ENCODE measurements at places on chromosomes 2 and 18.
A peak's percentile ranks its signal among the peaks of the same experiment; 100 is the strongest.

DNA sequence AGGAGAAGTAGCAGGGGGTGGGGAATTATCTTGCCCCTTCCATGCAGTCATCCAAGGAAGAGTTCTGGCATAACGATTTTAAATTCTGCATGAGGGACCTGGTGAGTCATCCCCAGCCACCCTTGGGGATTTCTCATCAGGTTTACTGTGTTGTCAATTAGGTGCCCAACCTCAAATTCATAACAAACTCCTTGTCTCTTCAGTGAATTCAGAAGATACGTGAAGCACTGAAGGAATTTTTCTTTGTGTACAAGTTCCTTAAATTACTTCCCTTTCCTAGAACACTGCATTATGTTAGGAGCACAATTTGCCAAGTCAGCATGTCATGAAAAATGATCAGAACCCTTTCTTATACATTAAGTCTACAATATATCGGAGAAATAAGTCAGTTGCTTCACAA, 70.8 kb upstream of the NOSTRIN start:
- DNase-seq, result no peak

DNA sequence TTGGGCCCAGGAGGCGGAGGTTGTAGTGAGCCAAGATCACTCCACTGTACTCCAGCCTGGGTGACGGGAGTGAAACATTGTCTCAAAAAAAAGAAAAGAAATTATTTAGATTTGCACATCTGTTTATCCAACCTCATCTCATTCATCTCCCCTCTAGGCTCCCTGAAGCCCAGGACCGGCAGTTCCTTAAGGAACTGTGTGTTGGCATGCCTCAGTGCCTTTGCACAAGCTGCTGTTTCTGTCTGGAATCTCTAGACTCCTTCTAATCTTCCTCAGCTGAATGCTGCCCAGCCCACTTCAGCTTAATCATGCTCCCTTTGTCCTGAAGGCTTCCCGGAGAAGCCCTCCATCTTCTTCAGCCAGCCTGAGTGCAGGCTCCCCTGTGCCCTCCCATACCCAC, 10.9 kb upstream of the RFX8 start:
- DNase-seq, result no peak

DNA sequence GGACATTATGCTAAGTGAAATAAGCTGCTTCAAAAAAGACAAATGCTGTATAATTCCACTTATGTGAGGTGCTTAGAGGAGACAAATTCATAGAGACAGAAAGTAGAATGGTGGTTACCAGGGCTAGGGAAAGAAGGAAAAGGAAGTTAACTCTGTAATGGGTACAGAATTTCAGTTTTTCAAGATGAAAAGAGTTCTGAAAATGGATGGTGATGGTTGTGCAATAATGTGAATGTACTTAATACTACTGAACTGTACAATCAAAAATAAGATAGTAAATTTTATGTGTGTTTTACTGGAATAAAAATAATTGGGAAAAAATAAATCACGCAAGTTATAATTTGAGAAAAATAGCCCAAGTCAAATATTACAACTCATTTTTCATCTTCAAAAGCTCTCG, 27.5 kb downstream of the ARHGAP25 start:
- DNase-seq, result no peak

DNA sequence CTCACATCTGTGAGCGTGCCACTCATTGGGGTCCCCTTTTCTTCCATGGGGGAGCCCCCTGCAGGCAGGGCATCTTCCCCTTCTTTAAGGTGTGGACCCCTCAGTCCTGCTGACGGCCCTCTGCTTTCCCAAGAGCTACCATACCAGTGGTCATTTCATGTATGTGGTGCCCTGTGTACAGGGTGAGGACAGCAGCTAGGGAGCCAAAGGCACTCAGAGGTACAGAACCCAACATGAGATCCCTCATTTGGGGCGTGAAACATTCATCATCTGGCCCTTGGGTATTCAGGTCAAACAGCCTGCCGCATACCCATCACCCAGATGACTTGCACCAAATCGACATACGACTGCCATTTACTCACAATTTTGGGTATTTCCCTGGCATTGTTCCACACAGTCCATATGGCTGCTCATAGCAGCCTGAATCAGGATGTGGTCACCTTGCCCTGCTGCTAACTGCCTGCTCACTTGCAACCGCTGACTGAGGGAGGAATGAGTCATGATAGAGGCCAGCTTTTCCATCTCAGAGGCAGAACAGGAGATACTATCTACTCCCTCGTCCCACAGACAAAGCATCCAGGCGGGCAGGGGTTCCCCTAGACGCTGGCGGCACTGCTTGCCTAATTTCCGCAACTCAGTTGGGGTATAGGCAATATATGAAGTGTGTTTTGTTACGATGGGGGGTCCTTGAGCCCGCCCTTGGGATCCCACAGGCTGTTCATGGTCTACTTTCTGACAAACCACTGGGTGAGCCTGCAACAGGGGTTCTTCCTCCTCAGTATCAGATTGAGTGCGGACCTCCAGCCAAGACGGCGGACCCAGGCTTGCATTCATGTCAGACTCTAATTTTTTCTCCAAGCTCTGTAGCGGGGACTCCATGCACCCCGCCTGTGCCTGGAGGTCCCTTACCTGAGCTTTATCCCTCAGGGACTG, 228.6 kb downstream of the SATB2 start:
- DNase-seq, result peak; percentile 62

DNA sequence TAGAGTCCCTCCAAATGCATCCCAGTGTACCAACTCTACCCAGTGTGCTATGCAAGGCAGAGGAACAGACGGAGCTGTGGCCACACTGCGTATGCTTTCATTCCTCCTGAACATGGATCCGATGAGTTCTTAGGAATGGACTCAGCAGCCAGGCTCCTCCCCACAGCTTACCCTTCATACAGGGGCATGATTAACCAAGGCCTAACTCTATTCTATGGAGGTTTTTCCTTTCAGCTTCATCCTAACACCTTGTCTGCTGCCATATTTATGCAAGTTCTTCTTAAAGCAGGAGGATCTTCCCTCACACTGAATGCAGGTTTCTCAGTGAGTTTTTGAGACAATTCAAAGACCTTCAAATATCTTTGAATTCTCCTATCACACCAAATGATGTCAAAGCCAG, 222.9 kb downstream of the MYT1L start:
- DNase-seq, result no peak

Measured in SW 1271 (cell line).